WTC11 (cell line): ENCODE measurements at places on chromosomes 1 and 21. TPM values are rescaled to one million over a fixed set of nuclear protein-coding genes. Genes with fewer than 3 reads are reported as not detected.

DNA sequence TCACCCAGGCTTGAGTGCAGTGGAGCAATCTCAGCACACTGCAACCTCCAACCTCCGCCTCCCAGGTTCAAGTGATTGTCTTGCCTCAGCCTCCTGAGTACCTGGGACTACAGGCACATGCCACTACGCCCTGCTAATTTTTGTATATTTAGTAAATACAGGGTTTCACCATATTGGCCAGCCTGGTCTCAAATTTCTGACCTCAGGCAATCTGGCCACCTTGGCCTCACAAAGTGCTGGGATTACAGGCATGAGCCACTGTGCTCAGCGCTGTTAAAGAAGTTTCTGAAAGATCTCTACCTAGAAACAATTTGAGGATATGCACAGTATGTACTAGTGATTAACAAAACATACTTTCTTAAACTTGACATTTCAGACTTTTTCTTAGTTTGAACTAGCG, 182.6 kb upstream of the ESRRG start:
- no peak for DNase-seq

DNA sequence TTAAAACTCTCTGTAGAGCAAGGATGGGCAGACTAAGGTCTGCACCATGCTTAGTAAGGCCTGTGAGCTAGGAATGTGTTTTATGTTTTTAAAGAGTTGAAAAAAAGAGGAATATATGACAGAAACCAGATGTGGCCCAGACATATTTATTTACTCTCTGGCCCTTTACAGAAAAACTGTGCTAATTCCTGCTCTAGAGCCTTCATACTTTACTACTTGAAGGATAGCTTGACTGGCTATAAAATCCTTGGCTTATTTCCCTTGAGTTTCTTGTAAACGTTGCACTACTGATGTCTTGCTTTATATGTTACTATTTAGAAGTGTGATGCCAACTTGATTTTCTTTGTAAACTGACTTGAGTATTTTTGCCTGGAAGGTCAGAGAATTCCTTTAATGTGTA, 33.5 kb downstream of the CTBS start:
- DNase-seq = no peak

The MSH4 gene
- 0.27 to 0.33 TPM (median 0.30 TPM) in 3 replicates for total RNA-seq

GRCh38 chr1:64599242-64599641, 129.3 kb downstream of the CACHD1 start:
- DNase-seq = no peak

DNA sequence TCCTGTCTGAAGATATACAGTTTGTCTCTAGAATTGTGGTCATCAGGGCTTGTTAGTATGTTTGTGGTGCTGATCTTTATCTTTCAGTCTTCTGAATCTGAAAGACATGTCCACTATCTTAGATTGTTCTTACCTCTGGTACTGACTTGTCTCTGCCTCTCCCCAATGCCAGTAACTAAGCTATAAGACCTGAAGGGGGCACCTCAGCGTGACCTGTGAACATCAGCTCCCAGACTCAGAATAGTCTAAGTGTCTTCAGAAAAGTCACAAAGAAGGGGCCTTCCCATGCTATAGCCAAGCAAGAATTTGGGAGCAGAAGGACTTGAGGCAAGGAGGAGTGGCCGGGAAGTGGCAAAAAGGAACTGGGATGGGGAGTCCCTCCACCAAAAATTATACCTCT, 178.1 kb downstream of the NTNG1 start:
- no peak for DNase-seq

The MATN1 gene
- 0.16 to 0.25 TPM (median 0.24 TPM) in 3 replicates for total RNA-seq

- no peak for DNase-seq
These were observed 379.3 kb downstream of the HHIPL2 start for GRCh38 chr1:222168621-222169020.

- DNase-seq = no peak
These were observed 86.2 kb downstream of the DAB1 start for GRCh38 chr1:57337623-57338022.

DNA sequence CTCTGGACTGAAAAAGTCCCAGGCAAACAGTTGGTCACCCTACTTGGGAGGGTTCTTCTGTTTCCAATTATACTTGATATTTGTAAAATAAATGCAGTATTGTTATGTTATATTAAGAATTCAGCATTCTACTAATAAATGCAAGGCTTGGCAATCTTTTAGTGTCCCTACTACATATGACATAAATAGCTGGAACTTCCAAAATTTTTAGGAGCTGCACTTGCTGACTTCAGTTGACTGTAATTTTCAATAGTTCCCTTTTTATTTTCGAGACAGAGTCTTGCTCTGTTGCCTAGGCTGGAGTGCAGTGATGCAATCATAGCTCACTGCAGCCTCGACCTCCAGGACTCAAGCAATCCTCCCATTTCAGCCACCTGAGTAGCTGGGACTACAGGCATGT, 20.0 kb downstream of the FOXD3 start:
- no peak for DNase-seq

- DNase-seq = no peak
These were observed 38.4 kb downstream of the NRIP1 start for GRCh38 chr21:15026370-15026769.

GRCh38 chr1:201479201-201479730, 10.3 kb upstream of the PHLDA3 start:
- DNase-seq = no peak

GRCh38 chr1:94416901-94417727, 1.1 kb upstream of the ABCD3 start:
- DNase-seq = no peak

GRCh38 chr1:211632808-211633523, 42.5 kb downstream of the NEK2 start:
- no peak for DNase-seq

- no peak for DNase-seq
These were observed 49.8 kb downstream of the ACP6 start for GRCh38 chr1:147620543-147620942.

The HLX gene
- total RNA-seq = 0.30 to 0.53 TPM in 2 of 3 replicates, not detected in the other

- no peak for DNase-seq
These were observed 127.8 kb upstream of the TIAM1 start for GRCh38 chr21:31471865-31472264.

GRCh38 chr1:20057886-20058420, 12.0 kb upstream of the PLA2G5 start:
- no peak for DNase-seq

GRCh38 chr1:198465201-198466144, 75.0 kb downstream of the ATP6V1G3 start:
- no peak for DNase-seq

The TNFSF4 gene
- total RNA-seq = 0.48 to 0.81 TPM (median 0.78 TPM) in 3 replicates

The RGS1 gene
- total RNA-seq = 0.14 to 0.22 TPM in 2 of 3 replicates, not detected in the other

- DNase-seq = no peak
These were observed 113.0 kb upstream of the SLC25A33 start for GRCh38 chr1:9426291-9426711.

DNA sequence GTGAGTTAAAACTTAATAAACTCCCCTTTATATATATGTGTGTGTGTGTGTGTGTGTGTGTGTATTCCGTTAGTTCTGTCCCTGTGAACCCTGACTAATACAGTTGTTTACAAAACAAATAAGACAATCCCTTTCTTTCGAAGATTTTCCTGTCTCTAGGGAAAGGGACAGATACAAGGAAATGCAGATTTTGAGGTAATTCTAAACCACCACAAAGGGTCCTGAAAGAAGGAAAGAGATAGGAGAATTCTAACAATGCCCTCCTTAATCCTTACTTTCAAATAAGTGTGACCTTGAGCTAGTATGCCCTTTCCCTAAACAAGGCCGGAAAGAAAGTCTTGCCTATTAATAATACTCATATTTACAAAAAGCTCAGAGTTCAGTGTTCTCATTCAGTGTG, 164.8 kb upstream of the COL11A1 start:
- no peak for DNase-seq

The PADI3 gene
- total RNA-seq = 0.61 to 2.0 TPM (median 1.9 TPM) in 3 replicates

The C1orf105 gene
- total RNA-seq = not detected in 3 replicates

The CD84 gene
- 0.02 to 0.30 TPM (median 0.17 TPM) in 3 replicates for total RNA-seq

The CACNA1S gene
- total RNA-seq = 0.02 to 0.09 TPM (median 0.07 TPM) in 3 replicates

The KRTAP10-7 gene
- total RNA-seq = not detected in 3 replicates

- no peak for DNase-seq
These were observed 68.0 kb downstream of the CACHD1 start for GRCh38 chr1:64537942-64538341.

DNA sequence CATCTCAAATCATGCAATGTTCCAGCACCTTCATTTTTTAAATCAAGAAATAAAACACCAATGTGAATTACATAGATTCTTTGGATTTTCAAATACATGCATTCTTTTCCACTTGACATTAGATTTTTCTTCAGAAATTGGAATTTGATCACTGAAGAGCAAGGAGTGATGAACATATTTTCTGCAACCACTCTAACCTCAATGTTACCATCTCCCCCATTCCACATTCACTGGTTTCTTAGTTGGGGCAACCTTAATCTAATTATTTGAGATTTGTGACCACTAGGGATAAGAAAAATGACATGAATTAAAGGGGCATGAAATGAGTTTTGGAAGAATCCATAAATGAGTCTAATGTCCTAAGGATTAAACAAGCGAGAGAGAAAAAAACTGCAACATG, 168.7 kb upstream of the NR5A2 start:
- no peak for DNase-seq

DNA sequence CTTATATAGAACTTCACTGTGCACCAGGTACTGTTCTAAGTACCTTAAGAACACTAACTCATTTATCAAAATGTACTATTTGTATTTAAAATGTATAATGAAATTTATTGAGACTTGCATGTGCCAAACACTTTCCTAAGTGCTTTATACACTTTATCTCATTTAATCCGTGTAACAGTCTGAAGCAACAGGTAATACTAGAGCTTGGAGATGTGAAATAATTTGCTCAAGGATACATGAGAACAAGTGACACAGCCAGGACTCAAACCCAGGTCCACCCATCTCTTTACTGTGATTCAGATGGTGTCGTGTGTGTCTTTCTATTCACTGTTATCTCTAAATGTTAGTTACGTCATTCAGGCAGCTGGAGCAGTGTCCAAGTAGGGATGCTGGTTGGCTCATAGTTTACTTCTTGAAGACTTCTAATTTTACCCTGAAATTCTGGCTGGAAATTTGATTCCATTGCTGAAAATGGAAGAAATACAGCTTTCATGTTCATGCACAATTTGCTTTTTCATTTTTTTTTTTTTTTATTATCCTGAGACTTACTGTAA, 169.7 kb upstream of the UBE2U start:
- DNase-seq = no peak

DNA sequence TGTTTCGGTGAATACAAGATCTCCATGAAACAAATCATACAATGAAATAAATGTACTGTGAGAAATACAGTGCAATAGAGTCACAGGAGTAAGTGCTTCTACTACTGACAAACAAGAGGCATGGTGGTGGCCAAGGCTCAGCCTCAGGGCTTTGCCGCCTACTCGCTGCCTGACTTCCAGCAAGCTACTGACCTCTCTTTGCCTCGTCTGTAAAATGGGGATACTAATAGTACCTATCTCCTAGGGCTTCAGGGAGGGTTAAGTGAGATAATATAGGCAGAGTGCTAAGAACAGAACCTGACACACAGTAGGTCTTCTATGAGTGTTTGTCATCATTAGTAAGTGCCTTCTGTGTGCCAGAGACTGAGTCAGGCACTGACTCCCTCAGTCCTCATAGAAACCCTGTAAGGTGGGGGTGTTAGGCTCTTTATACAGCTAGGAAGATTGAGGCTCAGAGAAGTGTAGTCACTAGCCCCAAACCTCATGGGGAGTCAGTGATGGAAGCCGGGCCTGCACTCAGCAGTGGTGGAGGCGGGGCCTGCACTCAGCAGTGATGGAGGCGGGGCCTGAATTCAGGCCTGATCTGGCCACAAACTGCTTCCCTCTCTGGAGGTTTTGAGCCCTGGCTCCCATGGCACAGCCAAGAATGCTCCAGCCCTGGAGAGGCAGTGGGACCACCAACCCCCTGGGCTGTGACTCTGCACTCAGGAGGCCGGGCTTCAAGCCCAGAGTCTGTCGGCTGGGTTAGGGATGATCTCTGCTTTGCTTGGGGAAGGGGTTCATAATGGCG, 6.8 kb downstream of the BSND start:
- DNase-seq = peak; percentile 44

The NSL1 gene
- 55.7 to 60.8 TPM (median 57.2 TPM) in 3 replicates for total RNA-seq

- no peak for DNase-seq
These were observed 264.5 kb downstream of the OLFM3 start for GRCh38 chr1:101732261-101732660.

- DNase-seq = peak; percentile 41
These were observed 1.9 kb downstream of the RUSC1 start for GRCh38 chr1:155322571-155322952.

The S100A9 gene
- total RNA-seq = 0.33 to 0.37 TPM in 2 of 3 replicates, not detected in the other

GRCh38 chr1:152806576-152806975, at the start of gene LCE1C:
LCE1C (minus strand) TSS chr1:152806651; CDS start chr1:152805478, 1,173 bp downstream.
- no peak for DNase-seq

DNA sequence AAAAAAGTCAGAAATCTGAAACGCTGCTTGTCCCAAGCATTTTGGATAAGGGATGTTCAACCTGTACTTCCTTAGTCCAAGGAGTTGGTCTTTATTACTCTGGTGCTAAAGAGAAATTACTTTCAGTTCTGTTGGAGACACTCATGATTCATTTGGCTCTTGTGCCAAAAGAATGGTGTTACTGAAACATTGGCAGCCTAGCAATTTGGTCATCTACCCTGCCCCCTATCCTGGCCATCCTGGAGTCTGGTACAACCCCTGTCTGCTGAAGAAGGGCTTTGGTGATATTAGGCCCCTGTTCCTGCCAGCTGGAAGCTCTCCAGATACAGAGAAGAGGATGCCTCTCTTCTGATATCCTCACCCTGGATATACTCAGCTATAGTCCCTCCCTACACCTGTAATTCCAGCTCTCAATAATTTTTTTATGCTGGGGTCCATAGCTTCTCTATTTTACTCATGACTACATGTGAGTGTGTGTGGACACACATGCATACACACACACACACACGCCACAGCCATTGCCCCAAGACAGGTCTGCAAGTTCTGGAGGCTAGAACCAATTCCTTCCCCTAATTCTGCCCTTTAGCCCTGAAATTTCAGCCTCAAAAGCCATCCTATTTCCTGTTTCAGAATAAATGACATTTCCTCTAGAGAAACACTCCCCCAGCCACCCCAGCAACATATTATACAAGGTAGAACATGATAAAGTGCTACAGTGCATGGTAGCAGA, 40.0 kb downstream of the LHX8 start:
- no peak for DNase-seq

DNA sequence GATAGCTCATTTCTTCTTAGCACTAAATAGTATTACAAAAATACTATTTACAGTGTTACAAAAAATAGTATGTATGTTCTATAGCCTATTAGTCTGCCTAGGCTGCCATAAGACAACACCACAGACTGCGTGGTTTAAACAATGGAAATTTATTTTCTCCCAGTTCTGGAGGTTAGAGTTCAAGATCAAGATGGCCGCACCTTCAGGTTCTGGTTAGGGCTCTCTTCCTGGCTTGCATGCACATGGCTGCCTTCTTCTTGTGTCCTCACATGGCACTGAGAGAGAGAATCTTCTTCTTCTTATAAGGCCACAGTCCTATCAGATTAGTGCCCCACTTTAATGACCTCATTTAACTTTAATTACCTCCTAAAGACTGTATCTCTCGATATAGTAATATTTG, 4.1 kb downstream of the ATF6 start:
- no peak for DNase-seq

DNA sequence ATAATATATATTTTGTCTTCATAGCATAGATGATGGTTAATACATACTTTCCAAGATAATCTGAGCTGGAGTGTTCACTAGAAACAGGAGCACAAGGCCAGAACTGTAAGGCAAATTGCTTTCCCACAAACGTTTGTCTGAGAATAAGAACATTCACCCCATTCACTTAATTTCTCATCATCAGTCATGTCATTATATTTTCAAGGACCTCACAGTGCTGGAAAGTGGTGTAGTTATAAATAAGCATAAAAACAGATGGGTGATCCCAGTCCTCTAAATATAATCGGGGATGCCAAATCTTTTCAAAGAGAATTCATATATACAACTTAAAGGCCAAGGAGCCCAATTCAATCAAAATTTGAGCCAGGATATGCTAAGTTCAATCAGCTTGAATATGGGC, 8.4 kb downstream of the PRRX1 start:
- no peak for DNase-seq
